Esophagus squamous epithelium (tissue), 5 donors: ENCODE measurements at places on chromosomes 13 and 19.

DNA sequence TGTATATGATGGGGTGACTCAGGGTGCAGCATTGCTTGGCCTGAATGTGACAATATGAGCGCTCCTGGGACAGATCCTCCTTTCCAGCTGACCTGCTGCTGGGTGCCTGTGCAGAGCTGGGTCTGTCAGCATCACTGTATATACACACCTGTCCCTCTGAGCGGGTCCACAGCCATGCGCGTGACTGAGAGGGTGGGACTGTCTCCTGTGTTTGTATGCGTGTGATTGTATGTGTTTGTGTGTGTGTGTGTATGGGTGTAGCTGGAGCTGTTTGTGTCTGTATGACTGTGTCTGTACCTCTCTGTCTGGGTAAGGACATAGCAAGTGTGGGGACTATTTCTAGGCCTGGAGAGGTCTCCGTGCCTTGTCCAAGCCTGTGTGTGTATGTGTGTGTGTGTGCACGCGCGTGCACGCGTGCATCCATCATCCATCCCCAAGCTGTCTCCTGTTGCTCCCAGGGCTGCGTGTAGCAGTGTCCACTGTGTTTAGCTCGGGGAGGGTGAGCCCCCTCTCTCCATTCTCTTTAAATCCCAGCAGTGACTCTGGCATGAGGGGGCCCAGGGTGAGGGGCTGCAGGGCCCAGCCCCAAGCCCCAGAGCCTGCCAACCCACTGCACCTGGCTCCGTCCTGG, 8.3 kb downstream of the IGLON5 start:
- DNase-seq: no peak

- no peak for DNase-seq
These were observed 9.8 kb upstream of the SLC44A2 start for GRCh38 chr19:10615429-10616023.

GRCh38 chr19:33904681-33905080, 108.0 kb downstream of the KCTD15 start:
- DNase-seq: no peak

DNA sequence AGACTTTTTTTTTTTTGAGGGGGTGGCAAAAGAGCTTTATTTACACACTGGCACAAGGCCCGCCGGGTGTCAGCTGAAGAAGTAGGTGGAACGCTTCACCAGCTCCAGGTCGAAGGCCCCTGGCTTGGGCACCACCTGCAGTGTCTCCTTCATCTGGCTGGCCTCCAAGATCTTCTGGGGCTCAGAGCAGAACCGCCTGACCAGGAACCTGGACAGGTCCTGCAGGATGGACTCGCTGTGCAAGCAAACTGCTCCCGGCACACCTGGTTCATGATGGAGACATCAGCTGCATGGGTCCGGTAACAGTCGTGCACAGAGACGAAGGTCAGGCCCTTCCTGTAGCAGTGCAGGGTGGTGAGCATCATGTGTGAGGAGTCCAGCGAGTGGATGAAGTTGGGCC, 4.4 kb upstream of the CYP4F2 start:
- no peak for DNase-seq
